GDM1 (cell line): ENCODE measurements at places on chromosomes 16 and 17.

DNA sequence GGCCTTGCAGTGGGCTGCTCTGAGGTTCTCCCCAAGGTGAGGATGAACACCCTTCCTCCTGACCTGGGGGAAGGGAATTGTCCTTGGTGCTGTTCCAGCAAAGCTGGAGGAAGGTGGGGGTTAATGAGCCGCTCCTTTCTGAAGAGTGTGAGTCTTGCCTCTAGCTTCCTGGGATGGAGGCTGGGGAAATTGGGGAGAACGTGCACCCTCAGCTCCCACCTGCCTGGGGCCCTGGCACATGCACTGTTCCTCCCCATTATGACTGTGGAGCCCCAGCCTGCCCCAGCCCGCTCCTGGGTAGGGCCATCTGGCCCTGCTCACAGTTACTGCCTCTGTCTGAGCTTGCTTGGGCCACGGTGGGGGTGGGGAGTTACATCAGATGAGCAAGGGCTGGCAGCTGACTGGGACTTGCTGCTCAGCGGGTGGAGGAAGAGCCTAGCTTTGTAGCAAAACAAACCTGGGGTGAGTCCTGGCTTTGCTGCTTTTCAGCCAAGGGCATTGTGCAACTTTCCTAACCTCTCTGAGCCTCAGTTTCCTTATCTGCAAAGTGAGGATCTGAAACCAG is 11.1 kb downstream of the TNS4 start:
- no peak for DNase-seq

DNA sequence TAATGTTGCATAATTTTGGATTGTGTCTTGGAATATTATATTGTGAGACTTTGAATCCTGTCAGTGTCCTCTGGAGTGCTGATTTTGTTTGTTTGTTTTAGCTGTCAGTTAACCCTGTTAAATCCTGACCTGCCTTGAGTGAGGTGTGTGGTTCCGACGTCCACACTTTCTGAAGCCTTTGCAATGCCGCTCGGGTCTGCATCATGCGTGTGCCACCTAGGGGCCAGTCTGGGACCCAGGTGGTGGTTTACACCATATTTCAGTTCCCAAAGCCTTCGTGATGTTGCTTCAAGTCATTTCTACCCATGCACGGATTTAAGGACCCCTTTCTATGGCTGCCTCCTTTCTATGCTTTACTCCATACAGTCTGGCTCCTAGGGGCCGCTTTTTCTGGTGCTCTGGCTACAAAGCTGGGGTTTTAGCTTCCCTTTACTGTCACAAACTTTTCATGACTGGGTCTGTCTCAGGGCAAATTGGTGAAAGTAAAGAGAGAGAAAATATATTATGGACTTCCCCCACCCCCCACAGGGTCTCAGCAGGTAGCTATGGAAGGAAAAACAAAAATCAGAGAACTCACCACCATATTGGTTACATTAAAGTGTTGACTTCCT is 11.4 kb upstream of the OR4D1 start:
- no peak for DNase-seq

DNA sequence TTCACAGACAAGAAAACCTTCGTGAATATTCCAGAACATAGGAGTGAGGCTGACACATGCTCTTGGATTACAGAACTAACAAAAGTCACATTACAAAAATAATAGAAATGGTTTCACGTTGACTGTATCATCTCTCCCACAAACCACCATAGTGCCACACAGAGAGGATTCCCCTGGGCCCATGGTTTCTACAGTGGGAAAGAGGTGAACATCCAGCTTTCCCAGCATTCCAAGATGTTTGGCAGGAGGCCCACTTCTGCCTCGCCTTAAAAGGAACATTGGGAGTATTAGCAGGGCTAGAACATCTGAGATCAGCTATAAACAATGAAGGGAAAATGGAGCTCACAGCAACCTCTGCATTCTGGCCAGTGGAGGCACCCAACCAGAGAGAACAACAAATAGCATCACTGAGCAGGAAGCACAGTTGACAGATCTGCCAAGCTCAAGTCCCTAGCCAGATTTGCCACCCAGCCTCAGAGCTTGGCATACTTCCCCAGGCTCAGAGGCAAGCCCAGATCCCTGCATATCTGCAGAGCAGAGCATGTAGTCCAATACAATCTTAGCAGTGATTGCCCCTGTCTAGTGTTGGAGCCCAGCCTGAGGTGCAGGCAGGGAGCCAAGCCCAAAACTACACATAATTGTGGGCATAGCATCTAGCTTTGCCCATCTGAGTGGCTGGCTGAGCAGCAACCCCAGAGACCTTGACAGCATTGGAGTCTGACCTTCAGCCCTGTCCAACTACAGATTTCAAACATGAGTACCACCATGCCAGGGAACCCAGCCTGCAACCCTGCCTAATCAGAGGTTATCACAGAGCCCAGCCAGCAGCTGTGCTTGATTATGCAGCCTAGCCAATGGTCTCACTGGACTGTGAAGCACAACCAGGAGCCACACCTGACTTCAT is 260.4 kb downstream of the CEP112 start:
- no peak for DNase-seq

- no peak for DNase-seq
Measured at GRCh38 chr17:8798176-8798845, 854 bp downstream of the MFSD6L start.

DNA sequence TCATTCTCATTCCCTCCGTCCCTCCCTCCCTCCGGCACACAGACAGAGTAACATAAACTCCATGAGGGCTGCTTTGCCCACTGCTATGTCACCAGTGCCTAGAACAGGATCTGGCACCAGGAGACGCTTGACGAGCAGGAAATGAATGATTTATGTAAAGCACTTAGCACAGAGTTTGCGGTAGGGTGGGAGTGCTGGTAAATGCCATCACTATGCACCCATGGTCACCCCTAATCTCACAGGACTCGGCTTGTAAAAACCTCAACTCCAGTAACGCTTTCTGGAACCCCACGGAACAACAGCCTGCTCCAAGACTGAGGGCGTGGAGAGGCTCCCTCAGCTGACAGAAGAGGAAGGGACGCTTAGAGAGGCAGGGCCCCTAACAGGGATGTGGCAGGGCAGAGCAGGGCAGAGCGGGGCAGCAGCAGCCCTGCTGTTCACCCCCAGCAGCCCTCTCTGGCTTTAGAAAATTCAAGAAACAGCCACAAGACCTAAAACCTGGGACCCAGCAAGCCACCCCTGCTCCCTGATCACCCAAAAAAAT is 156.9 kb downstream of the C16orf78 start:
- peak; percentile 45 for DNase-seq

GRCh38 chr17:10729334-10730193 is at the start of gene TMEM220:
Gene TMEM220 (minus strand): TSS chr17:10730023. CDS start chr17:10729851, 172 bp downstream.
- DNase-seq: no peak

- DNase-seq: no peak
Measured at GRCh38 chr16:57651344-57652333, 16.5 kb upstream of the ADGRG3 start.

DNA sequence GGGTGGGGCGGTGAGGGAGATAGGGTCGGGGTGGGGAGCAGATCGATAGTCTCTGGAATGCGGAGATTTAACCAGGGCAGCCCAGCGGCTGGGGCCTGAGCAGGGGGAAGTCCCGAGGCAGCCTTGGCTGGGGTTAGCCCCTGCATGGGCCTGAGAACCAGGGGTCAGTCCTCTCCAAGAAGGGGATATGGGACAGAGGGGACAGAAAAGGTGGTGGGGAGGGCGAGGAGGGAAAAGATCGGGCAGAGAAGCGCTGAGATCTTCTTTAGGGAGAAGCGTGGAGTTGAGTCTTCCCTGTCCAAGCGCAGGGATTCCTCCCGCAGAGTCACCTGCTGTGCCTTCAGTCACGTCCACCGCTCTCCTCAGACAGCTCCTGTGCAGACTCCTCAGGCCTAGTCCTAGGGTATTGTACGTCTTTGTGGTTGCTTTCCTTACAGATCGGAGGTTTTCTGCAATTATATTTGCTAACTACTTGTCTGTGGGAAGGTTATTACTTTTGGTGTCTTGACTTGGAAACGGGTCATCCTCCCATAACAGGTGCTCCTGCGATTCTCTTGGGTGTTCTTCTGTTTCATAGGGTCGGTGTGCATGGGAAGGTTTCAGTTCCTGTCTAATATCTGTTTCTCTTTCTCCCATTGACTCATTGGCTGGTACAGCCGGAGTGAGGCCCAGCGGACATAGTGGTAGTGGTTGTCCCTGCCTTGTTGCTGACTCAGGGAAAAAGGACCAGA is 952 bp downstream of the CD300A start:
- DNase-seq: no peak

DNA sequence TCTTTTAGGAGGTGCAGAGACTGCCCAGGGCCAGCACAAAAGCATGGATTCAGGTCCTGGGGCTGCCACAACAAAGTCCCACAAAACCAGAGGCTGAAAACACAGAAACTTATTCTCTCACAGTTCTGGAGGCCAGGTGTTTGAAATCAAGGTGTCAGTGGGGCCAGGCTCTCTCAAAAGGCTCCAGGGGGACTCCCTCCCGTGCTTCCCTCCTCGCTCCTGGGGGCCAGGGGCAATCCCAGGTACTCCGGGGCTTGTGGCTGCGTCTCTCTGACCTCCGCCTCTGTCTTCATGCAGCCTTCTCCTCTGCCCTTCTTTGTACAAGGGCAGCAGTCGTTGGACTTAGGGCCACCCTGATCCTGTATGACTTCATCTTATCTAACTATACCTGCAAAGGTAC is 8.3 kb upstream of the RBFOX3 start:
- no peak for DNase-seq

DNA sequence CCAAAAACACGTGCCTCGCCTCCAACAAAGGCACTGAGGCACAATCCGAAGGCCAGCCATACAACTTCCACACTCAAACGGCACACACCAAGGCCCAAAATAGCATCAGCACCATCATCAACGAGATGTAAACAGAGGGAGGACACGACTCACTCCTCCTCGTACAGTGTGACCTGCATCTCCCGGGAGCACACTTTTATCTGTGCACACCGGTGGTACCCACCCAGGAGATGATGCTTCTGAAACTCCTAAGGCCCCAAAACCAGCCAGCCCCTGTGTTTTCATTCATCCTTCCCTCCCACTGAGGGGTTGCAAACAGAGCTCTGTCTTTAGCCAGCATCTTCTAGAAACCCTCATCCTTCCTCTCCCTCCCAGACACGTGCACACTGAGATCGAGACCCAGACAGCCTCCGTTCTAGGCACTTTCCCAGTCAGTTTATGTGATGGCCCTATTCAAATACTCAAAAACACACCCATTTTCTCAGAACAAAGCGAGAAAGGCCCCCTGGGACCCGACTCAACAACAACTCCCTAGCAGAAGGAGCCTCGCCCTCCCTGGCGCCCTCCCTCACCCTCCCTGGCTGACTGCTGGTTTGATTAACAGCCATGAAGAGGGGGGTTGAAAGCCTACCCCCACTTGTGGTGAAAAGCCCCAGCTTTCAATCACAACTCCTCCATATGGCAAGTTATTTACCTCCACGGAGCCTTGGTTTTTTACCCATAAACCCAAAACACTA is 76.3 kb downstream of the GAS7 start:
- DNase-seq: no peak

DNA sequence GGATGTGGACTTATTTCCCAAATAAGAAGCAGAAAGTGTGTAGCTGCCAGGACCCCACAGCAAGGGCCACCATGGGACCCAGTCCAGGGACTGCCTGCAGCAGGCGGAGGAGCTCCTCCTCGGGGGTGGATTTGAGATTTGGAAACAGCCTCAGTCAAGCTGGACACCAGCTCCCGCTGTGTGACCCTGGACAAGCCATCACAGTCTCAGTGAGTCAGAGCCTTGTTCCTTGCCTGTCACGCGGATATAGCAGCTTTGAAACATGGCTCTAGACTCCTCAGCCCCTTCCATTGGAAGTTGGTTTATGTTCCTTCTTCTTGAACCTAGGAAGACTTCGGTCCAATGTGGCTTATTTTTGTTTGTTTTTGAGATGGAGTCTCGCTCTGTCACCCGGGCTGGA is 12.5 kb upstream of the DPEP1 start:
- DNase-seq: no peak

- DNase-seq: no peak
Measured at GRCh38 chr17:1228781-1229348, 41.4 kb upstream of the BHLHA9 start.

DNA sequence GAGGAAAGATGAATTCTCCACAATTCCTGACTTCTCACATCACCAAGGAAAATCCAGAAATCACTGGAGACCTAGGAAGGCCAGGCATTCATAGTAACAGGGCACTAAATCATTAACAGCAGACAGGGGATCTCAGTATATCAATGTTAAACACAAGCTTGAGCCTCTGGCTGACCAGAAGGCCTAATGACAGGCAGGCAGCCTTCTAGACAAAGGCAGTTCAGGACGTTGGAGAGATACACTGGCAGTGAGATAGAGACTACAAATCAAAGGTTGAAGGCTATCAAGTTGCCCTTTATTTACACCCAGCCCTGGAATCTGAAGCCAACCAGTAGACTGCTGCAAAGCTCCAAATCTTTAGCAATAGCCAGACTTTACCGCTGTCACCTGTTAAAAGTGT is 422.8 kb upstream of the CCL2 start:
- no peak for DNase-seq

DNA sequence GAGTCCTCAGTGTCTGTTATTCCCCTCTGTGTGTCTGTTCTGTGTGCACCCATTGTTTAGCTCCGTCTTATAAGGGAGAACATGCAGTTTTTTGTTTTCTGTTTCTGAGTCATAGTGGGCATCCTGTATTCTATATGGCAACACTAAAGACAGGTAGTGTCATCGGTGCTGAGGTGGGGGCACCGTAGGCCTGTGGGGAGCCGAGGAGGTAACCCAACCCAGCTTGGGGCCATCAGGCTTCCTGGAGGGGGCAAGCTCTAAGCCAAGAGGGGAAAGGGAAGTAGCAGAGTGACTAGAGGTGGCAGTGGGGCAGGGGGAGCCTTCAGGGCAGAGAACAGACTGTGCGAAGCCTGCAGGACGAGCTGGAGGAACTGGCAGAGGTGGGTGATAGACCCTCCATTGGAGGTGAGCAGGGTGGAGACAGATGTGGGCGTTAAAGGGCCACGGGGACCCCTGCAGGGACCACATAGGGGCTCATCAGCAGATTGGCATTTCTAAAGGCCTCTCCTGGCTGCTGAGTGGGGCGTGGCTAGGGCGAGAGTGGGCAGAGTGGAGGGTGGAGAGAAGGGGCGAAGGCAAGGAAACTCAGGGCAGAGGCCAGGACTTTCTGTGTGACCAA is 36.5 kb downstream of the CPNE2 start:
- no peak for DNase-seq

GRCh38 chr17:32903774-32904673 is 23.9 kb upstream of the TMEM98 start:
- no peak for DNase-seq

DNA sequence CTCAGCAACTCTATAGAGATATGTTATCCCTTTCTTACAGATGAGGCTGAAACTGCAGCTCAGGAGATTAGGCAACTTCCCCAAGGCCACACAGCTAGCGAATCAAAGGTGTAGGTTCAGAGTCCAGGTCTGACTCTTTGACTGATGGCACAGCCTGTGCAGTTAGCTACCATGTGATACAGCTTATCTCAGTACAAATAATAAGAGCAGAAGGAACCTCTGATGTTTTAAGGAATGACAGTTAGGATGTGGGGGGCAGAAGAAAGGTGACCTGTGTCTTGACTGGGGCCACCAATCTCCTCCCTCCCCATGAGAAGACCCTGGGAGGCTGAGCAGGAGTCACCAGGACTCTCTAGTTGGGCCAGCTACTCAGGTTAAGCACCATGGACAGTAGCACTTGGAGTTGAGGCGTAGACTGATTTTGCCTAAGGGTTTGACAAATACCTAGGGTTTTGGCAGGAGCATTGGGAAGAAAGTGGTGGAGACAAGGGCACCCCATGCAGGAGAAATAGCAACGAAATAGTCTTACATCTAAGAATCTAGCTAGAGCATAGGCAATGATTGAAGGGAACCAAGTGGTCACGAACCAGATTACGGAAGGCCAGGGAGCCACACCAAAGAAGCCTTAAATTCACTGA is 22.8 kb upstream of the ACSM2B start:
- DNase-seq: no peak
